Amygdala (tissue), 56 donors: ENCODE measurements at places on chromosomes 11 and 22.

GRCh38 chr22:44557064-44557748, 59.2 kb upstream of the RTL6 start:
- DNase-seq = no peak

GRCh38 chr22:48448821-48449220, 1378.9 kb downstream of the BRD1 start:
- DNase-seq = no peak

DNA sequence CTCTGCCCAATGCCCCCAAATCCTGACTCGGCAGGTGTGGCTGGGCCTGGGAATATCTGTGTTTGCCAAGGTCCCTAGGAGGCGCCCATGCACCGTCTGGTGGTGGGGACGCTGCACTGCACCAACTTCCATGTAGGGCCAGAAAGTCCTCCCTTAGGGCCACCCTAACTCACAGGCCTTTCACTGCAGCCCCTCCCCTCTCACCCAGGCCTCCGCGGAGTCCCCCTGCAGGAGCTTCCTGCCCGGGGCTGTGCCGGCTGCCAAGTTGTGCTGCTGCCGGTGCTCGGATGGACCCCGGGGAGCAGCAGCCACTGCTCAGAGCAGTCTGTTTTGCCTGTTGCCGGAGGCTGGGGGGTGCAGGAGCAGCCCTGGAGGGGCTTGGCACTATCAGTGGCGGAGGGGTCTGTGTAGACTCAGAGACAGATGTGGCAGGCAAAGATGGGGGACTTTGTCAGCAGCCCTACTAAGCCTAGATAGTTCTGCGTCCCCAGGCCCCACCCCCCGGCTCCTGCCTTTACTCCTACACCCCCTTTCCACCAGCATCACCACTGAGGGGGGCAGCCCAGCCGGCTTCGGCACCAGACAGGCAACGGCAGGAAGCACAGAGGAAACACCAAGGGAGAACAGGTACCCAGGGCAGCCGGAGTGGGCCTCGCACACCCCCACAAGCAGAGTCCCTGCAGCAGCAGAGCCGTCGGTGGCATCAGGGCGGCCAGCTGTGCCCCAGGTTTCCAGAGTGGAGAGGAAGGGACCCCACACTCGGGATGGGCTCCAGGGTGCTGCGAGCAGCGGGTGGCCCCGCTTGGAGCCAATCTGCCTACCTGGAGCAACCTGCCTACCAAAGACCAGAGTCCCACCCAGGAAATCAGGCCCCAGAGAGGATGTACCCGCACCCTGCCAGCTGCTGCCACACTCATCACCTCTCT, 124.3 kb downstream of the TRIM29 start:
- DNase-seq = peak; percentile 78

DNA sequence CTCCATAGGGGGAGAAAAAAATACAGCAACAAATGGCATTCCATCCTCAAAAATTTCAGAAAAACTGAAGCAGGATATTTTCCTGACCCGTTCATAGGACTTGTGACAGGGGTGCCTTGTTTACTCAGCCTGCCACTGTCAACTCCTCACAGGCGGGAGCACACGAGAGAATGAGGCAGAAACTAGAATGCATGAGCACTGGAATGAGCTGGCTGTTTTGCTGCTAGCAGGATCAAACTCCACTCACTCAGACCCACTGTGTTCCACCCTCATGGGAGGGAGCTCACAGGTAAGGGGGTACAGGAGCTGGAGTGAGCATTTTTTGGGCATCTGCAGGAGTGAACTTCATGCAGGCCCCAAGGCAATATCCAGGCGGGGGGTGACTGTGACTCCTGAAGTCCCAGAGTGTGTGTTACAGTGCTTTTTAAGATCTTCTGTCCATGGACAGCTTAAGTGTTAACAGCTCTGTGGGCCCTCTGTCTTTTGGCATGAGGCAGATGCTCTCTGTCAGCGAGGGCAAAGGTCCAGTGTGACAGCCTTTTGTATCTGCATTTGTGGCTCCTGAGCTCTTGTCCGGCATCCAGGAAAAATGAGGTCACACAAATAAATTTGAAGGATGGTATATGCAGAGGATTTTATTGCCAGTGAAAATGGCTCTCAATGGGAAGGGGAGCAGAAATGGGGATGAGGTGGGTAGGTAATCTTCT, 905.7 kb upstream of the TENM4 start:
- DNase-seq = no peak

DNA sequence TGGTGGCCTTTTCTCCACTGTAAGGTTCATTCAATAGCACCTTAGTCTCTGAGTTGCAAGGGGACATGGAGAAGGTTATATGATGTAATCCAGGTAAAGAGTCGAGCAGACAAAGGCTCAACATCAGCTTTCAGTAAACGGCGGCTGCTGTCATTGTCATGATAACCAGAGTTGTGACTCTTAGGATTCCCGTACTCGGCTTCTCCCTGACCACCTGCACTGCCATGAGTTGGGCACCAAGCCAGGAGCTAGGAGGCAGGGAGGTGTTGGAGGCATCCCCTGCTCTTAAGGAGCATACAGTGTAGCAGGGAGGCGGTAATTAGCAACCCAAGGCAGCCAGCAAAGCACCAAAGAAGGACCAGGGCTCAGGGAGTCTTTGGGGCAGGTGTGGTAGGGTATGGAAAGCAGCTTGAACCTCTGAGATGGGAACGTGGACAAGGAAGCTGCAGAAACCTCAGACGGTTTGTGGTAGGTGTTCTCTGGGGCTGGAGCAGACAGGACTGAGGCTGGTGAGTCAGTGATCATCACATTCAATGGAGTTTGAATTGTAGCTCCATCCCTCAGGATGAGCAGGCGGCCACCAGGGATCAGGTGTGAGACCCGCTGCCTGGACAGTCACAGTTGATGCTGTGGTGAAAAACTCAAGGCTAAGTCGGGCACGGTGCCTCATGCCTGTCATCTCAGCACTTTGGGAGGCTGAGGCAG, 31.7 kb downstream of the LIF start:
- DNase-seq = no peak

- DNase-seq = no peak
Observed at GRCh38 chr11:94017446-94017845, 3.7 kb upstream of the HEPHL1 start.
